DMS153 (cell line): ENCODE measurements at places on chromosomes 7 and 10.

GRCh38 chr7:151367284-151367683, 25.7 kb downstream of the NUB1 start:
- no peak for DNase-seq

- no peak for DNase-seq
Observed at GRCh38 chr7:118186501-118186900, 2.5 kb downstream of the LSM8 start.

DNA sequence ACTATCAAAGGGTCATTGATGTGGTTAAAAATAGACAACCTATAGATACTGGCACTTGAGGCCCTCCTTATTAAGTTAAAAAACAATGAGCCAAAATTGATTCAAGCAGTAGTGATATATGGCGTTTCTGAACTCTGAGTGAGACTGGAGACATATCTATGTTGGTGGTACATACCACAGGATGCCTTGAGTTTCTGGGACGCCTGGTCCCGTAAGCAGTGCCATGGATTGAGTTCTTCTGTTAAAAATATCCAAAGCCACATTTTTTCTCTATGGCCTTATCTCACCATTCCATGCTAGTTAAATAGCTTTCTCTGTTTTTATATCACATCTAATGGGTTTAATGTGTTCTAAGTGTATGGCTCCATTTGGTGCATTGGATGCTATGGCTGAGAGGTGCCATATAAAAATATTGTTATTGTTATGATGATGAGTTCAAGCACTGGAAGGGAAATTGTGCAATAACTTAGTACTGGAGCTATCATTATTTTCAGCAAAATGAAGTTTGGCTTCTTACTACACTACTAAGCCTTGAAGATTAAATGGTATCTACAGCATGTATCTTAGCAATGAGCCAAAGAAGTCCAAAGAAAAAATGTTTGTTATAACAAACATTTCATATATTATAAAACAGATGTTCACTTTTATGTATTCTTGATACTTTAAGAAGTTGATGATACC, 713.9 kb downstream of the SUGCT start:
- DNase-seq = no peak

GRCh38 chr7:30894866-30895605, 16.6 kb upstream of the AQP1 start:
- DNase-seq = no peak

- DNase-seq = no peak
Observed at GRCh38 chr7:22296916-22297315, 60.0 kb downstream of the RAPGEF5 start.

DNA sequence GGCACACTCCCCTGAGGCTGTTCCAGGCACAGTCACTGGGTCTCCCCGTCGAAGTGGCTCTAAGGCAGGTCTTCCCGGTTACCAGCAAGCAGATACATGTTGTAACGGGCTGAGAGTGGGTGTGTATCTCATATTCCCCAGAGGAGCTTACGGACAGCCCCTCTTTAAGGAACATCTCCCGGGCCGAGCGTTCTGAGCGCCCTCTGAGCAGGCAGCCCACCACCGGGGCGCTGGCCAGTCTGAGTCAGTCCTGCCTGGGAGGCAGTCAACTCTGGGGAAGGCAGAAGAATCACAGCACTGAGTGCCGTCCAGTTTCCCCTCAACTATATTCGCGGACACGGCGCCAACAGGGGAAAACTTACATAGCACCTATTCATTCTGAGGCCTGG, 117.4 kb downstream of the LHPP start:
- DNase-seq = no peak

- no peak for DNase-seq
Observed at GRCh38 chr10:38600146-38600545, 506.0 kb downstream of the ZNF37A start.

GRCh38 chr10:46006219-46006618, 24.2 kb downstream of the NCOA4 start:
- no peak for DNase-seq

DNA sequence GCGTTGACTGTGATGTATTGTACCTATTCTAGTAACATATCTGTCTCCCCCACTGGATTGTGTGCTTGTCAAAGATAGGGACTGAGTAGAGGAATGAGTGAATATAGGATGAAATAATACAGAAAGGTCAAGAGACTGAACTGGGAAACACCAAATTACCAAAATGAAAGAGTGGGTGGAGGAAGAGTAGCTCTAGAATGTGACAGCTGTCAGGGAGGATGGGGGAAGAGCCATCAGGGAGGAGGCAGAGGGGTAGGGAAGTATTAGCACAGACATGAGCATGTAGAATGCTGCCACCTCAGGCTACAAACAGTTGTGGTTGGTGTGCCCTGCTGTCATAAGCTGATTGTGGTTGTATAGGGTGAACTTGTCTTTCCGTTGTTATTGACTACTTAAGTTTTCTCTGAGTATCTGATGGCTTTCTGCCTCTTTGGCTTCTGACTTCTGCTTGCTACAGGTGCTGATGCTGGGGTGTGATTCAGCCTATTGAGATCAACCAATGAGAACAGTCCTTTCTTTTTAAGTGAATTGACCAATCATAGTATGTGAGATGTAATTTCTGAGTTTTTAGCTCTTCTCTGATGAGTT, 5.6 kb downstream of the CCSER2 start:
- no peak for DNase-seq

- no peak for DNase-seq
Observed at GRCh38 chr10:127013691-127014473, 108.7 kb downstream of the DOCK1 start.

GRCh38 chr10:24417053-24417452, 208.1 kb downstream of the KIAA1217 start:
- DNase-seq = no peak

DNA sequence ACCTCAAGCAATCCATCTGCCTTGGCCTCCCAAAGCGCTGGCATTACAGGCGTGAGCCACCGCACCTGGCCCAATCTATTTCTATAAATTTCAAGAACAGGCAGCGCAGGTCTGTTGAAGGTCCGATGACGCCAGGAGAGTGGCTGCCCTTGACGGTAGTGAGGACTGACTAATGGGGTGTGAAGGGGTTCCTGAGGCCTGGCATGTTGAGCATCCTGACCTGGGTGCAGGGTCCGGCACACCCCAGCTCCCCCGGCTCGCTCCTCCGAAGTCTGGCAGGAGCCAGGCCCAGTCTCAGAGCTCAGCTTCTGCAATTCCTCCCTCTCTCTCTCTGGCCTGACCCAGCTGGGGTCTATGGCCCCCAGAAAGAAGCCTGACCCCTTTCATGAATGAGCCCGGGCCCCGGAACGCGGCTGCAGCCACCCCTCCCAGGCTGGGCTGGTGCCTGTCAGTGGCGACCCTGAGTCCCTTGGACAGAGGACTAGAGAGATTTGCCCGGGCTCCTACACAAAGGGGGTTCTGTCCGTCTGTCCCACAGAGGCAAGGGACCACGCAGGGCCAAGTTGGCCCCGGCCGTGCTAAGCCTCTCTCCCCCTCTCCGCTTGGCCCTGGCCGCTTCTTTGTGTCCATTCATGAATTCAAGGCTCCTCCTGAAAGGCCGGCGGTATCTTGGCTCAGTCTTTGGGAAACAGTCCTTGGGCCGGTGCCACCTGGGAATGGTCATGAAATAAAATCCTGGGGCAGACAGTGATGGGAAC, 18.8 kb downstream of the MMD2 start:
- no peak for DNase-seq

- DNase-seq = no peak
Observed at GRCh38 chr10:20429742-20430141, 467.4 kb downstream of the NEBL start.
